ENCODE measurements at places on chromosomes 6 and 20. TPM values are rescaled to one million over a fixed set of nuclear protein-coding genes. Genes with fewer than 3 reads are reported as not detected.

The MAFB gene
- total RNA-seq, result not detected

The HLA-DMA gene
- total RNA-seq, result 140 TPM

The PTGIS gene
- total RNA-seq, result not detected

The AGER gene
- 29.9 TPM for total RNA-seq

The POPDC3 gene
- not detected for total RNA-seq

DNA sequence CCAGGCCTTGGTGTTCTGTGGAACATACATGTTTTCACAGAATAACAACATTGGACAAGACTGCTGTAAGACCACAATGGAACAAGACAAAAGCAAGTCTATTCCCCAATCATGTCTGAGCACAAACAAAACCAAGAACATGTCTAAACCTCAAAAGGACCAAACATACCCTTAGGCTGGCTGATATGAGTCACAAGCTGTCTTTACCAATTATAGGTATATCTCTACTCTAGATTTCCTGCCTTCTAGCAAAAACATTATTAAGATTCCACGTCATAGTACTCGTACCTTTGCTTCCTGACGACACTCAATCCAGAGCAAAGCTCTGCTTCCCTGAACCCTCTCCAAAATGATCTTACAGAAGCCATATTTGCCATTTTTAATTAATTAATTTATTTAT is 15.4 kb upstream of the L3MBTL1 start:
- DNase-seq, result no peak

GRCh38 chr6:79538106-79538971 is 1.1 kb upstream of the LCA5 start:
- DNase-seq, result no peak

DNA sequence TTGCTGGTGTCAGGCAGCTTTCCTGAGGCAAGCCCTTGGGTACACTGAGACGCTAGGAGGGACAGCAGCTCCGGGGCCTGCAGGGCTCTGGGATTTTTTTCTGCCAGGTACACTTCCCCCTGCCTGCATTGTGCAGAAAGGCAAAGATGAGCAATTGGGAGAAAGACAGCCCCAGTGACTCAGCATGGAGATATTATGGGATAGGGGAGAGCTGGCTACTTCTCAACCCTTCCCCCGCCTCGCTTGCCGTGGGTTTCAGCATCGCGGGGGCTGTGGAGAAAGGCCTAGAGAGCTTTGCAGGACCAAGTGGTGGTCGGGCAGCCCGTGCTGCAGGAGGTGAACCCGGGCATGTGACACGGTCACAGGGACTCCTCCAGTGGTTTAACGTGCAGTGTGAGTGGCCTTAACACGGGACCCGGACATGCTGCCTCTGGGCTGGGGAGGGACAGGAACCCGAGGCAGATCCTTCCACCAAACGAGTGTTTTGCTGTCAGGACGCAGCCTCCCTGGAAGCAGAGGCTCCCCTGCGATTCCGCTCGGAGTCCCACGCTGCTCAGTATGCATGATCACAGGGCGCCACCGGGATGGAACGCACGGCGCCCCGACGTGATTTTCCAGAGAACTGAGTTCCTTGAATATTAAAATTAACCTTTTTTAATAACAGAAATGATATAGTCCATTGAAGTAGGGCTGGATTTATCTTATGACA is 139.9 kb downstream of the CDH4 start:
- no peak for DNase-seq

DNA sequence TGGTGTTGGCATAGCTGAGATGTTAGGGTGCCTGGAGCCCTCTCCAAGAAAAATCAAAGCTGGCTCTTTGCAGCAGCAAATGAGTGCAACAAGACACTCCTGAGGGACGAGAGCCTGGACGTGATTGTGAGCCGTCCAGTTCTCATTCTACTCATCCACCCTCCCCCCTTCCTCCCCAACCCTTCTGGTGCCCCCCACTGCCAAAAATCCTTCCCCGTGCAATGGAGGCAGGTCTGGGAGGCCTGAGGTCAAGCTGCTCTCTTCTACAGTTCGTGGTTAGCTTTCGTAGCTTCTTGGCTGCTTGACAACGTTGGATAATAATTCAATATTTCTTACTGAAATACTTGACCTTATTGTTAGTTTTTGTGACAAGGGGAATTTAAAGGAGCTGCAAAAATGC is 185.3 kb upstream of the SUPT3H start:
- DNase-seq, result no peak

DNA sequence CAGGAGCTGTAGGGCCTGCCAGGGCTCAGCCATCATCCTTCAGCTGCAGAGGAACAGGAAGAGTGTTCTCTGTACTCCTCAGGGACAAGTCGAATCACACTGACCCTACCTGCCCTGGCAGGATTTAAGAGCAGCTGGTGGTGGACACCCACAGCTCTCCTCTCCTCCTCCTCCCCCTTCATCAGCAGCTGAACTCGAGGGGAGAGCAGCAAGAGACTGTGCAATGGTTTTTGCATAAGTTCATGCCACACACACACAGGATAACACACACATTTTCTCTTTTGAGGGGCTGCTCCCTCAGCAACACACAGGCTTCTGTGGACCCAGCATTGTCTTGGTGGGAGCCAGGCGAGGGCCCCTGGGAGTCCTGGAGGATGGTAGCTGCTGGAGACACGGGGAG is at the start of gene CST11:
Gene CST11, minus strand, starts transcription at position 101 of the 400 bp plus-strand sequence. Its CDS starts 65 bp downstream, at position 36.
- no peak for DNase-seq

- peak; percentile 44 for DNase-seq
Observed at GRCh38 chr6:38871741-38872568, 156.8 kb downstream of the DNAH8 start.

DNA sequence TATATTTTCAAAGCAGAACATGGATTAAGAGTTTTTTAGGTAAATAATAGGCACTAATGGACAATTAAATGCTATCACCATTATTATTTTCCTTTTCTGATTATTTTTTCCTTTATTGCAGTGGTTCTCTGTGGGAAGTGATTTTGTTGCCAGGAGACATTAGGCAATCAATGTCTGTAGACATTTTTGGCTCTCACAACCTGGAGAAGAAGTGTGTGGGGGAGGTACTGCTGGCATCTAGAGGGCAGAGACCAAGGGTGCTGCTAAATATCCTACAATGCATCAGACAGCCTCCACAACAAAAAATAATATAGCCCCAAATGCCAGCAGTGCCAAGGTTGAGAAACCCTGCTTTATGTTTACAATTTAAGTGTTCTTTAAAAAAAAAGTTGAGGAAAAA is 8.3 kb downstream of the IFNGR1 start:
- DNase-seq, result no peak

DNA sequence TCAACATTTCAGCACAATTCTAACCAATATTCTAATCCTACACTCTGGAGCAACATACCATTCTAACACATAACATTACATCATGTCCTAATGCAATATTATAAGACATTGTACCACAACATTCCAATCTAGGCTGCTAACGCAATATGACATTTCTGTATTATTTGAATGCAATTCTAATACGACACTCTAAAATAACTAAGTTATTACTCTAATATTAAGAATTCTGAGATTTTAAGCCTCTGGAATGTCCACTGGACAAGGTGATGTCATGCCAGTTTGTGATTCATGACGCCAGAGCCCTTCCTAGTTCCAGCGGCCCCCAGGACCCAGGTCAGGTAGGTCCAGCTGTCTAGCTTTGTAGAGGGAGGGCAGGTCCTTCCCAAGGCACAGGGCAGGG is 69.7 kb upstream of the SIRPA start:
- no peak for DNase-seq

GRCh38 chr20:33656010-33656782 is 5.9 kb upstream of the C20orf144 start:
- DNase-seq, result no peak

Measured in OCI-LY7 (cell line).